ENCODE measurements at places on chromosomes 12 and 14.

DNA sequence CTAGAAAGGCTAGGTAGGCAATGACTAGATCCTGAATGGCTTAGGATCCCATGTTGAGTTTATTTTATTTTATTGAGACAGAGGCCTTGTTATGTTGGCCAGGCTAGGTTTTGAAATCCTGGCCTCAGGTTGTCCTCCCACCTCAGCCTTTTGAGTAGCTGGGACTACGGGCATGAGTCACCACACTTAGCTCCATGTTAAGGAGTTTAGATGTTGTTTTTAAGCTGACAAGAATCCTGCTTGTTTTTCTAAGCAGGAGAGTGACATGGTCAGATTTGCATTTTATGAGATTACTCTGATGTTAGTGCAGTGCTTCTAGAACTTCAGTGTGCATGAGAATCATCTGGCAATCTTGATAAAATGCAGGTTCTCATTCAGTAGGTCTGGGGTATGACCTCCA lies 14.5 kb downstream of the CCDC198 start:
- DNase-seq = no peak

GRCh38 chr14:99573000-99573330 lies 31.0 kb downstream of the CCDC85C start:
- no peak for DNase-seq

- DNase-seq = no peak
Measured at GRCh38 chr14:94897561-94897960, 127.6 kb upstream of the GSC start.

- no peak for DNase-seq
Measured at GRCh38 chr12:53751336-53752191, at the start of gene CISTR. Gene CISTR, minus strand, starts transcription at chr12:53751979.

GRCh38 chr12:48185181-48185919 lies 1.9 kb downstream of the CCDC184 start:
- no peak for DNase-seq

DNA sequence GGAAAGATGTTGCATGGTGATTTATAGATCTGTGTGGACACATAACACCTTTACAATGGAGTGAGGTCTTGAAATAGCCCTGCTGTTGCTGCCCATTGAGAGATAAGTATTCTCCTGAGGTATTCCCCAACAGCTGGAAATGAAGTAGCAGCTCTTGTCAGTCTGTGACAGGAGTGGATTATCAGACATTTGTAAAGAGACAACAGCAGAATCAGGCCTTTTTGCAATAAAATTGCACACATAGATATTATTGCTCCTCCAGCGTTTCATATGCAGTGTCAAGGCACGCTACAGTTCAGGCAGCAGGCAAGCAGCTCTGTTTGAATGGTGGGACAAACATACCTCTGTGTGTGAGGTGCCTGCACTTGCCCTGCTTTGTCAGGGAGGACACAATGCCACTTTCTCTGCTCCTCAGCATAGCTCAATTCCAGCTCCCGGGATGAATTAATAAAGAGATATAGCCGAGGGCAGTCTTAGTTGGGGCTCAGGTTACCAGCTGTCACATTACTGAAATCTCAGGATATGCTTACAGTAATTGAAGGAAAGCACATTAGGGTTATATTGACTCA lies 49.4 kb downstream of the BICD1 start:
- DNase-seq = no peak

GRCh38 chr14:102215071-102215470 lies 75.4 kb downstream of the WDR20 start:
- DNase-seq = no peak

DNA sequence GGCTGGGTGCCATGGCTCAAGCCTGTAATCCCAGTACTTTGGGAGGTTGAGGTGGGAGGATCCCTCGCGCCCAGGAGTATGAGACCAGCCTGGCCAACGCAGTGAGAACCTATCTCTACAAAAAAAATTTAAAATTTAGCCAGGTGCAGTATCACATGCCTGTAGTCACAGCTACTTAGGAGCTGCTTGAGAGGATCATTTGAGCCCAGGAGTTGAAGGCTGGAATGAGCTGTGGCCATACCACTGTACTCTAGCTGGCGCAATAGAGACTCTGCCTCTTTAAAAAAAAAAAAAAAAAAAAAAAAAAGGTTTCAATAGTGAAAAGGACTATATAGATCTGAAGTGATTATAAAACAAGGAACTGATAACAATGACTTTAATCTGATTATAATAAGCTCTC lies 13.5 kb downstream of the PSMA3 start:
- DNase-seq = no peak

- no peak for DNase-seq
Measured at GRCh38 chr12:103012884-103013283, 55.4 kb downstream of the ASCL1 start.

DNA sequence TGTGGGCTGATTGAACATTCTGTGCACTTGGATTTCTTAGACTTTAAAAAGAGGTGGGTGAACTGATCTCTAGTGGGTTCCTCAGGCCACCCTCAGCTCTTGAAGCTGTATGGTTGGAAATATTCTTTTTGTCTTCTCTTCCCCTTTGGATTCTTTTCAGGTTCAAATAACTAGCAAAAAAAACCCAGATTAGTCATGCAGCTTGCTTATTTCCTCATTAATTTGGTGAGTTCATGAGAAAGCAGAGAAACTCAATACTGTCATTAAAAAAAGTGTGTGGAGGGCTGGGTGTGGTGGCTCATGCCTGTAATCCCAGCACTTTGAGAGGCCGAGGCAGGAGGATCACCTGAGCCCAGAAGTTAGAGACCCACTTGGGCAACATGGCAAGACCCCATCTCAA lies 183.4 kb downstream of the ESR2 start:
- DNase-seq = no peak

DNA sequence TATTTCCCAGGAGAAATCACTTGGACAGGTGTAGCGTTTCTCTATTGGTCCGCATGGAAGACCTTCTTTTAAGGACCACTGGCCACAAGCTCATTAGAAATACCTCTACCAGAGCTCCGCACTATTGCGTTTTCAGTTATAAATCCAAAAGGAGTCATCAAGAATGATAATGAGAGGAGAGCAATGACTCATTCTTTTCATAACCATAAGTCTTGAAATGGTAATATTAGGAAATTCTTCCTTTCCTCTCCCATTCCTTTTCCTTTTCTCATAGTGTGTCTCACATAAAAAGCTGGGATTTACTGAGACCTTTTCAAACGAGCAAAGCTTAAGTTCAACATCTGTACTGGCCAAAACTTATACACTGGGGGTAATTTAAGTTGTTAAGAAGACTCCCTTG lies 215.7 kb downstream of the CPNE8 start:
- no peak for DNase-seq

DNA sequence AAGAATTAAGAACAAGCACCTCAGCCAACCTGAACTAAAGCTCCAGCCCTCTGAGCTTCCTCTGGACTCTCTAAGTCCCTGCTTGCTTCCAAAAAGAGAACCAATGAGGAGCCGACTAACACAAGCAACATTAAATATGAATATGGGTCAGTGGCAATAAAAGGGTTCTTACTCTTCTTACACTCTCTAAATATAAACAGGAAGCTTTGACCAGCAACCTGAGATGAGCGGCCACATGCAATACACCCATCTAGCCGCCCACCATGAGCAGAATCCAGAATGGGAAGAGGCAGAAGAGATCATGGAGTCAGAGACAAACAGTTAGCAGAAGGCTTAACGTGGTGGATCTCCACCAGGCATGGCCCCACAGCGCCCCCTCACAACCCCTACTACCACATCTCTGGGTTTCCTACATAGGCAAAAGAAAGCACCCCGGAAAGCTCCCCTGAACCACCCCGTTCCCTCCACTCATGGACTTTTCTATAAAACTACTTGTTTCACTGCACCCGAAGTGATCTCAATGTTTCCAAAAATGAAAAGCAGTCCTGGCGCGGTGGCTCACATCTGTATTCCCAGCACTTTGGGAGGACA lies 59.4 kb downstream of the TTC7B start:
- no peak for DNase-seq

GRCh38 chr12:105933671-105934665 lies 204.8 kb downstream of the NUAK1 start:
- DNase-seq = no peak

DNA sequence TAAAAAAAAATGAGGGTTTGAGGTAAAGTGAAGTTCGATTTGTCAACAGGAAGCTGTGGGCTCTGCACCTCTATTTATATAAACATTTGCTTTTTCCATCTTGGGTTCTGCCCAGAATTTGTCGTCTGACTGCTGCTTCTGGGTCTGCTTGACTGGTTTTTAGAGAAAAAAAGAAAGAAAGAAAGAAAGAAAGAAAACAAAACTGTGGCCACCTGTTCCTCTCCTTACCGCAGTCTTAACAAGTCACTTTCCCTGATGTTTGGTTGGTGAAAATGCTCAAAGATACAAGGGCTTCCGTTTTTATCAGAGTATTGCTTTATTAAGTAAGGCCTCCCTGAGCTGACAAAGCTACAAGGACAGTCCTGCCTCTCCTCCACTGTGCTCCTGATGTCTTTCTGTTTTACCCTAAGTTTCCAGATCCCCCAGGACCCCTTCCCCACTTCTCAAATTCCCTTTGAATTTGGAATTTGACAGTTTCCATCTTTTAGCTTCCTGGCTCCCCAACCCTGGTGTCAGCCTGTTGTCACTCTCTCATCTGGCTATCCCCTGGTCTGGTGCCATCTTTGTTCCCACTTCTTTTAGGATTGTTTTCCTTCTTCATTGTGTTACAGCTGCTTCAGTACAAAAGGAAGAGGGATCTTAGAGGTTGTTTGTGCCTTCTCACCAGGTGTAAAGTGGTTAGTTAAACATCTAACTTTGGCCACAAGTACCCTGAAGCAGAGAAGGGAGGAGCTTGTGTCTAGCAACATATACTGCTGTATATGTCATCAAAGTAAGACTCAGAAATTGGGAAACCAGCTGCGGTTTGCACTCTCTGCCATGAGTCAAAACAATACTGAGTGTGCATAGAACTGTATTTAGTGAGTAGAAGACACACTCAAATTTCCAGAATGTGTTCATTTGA lies 18.0 kb downstream of the MFAP5 start:
- DNase-seq = peak; percentile 43

DNA sequence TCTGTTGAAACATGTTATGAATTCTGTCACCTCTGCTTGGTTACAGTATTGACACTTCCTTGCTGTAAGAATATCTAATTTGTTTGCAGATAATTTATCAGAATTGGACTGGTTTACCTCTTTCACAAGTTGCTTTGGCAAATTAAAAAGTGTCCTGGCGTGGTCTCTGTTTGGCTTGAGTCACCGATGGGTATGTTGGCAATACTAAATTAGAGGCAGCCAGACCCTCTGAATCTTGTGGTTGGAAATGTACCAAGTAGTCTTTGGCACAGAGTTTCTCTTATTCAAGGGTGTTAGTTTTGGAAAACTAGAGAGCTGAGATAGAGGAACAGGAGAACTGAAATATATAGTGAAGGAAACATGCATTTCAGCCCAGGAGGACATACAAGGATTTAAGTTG lies 521.1 kb upstream of the MGAT4C start:
- DNase-seq = no peak

GRCh38 chr14:80977221-80977620 lies 21.8 kb downstream of the TSHR start:
- DNase-seq = no peak

- no peak for DNase-seq
Measured at GRCh38 chr12:114851981-114852380, 168.0 kb upstream of the TBX3 start.

GRCh38 chr14:94180655-94181271 lies 6.6 kb downstream of the PPP4R4 start:
- no peak for DNase-seq

DNA sequence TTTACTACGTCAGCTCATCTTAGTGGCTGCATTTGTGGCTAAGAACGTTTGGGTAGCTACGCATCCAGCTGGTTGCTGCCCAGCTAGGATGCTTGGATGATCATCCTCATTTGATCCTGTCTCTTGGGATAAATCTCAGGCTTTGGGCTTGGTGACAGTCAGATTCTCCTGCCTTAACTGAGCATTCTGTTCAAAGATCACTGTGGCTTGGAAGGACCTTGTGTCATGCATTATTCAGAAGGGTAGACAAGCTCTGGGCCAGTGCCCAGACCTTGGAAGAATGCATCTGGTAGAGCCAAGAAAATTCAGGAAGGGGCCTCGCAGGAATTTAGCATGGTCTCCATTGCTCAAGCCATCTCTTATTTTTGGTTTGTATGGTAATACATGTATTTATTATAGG lies 188.4 kb downstream of the NRXN3 start:
- no peak for DNase-seq

DNA sequence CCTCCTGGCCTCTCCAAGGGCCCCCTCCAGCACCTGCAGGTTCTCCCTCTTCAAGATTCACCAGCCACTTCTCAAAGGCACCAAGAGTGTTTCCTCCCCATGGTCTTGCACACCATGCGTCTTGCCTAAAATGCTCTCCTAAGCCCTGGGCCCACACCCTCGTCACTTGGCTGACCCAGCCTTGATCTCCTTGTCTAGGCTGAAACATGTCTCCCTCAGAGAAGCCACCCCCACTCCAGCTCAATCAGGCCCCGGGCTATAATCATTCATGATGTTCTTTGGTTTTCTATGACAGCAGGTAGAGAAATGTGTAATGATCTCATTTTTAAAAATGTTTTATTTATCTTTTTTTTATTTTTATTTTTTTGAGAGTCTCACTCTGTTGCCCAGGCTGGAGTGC lies 88.1 kb downstream of the EFCAB11 start:
- DNase-seq = no peak

DNA sequence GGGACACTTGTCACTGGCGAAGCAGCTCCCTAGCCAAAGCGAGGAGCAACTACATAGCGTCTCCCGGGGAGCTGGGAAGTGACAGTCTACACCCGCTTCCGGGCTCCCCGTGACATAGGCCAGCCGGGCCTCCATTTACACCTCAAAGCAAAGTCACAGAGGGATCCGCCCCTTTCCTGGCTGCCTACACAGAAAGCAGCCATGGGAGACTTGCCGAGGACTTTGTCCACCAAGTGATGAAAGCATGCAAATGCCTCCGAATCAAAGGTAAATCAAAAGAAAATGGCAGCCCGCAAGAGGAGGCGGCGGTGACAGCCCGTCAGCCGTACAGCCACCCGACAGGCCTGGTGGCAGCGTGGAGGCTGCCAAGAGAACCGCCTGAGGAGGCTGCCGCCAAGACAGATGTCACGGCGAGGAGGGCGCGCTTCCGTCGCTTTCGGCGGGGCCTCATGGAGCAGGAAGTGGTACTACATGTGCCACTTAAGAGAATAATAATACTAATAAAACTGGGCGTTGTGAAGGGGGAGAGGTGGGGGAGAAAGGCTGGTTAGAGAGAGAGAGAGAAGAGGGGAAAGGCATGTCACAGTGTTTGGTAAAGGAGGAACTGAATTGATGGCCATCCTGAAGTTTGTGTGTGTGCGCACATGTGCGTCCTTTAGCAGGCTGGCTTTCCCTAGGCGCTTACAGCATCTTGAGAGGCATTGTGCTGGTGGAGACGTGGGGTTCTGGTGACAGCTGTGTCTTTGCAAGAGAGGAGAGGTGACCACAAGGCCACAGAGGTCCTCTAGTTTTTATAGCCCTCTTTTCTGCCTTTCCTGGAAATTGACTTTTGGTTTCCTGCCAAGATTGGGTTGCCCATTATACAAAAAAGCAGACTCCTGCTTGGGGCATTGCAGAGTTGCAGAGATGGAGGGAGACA lies 661.7 kb downstream of the VRK1 start:
- peak; percentile 54 for DNase-seq

DNA sequence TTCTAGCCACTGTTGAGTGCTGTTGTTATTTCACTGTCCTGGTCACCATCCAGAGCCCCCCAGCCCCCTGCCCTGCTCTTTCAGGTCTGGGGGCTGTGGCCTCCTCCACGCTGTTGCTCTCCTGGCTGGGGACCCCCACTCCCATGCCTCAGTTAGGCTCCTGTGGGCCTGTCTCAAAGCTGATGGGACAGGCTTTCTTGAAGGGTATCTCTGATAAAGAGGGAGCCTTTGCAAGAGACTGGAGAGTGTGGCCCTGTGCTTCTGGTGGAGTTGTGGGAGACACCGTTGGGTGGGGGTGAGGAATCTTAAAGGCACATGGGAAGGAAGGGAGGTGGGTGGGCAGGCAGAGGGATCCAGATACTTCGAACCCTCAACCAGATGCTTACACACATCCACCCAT lies 12.2 kb upstream of the KRT86 start:
- no peak for DNase-seq

All from stimulated activated CD8-positive, alpha-beta memory T cell treated with anti-CD3 and anti-CD28 coated beads, Interleukin-2, amount 100 ng/mL, for 48 hours (primary cell).